Suprapubic skin (tissue), 4 donors: ENCODE measurements at places on chromosomes 12 and 14.

DNA sequence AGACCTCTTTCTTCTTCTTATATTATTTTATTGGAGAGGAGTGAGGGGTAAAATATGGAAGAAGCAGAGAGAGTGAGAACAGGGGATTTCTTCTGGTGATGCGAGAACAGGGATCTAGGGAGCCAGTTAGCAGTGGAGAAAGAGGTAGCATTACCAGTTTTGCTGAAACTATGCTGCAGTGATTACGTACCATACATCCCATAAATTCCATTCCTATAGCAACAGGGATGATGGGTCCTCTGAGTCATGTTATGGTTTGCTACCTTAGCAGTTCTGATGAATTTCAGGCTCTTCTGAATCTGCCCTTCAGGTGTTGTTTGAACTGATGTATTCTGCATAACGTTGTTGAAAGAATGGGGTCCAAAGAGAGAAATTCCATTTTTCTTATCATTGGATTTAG is 625.4 kb upstream of the LRFN5 start:
- DNase-seq: no peak

DNA sequence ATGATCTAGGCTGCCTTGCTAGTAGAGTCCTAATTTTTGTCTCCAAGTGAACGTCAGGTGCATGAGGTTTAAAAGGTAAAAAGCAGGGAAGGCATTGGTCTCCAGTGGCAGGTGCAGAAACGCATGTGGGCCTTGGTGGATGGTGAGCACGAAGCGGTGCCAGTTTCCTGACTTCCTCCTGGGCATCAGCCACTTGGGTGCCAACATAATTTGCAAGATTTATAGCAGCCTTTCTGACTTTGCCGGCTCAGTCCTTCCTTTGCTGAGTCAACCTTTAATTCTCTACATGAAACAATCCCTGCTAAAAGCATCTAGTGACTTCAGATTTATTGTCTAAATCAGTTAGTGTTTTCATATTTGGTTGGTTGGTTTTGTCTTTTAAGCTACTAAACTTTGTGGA is 355.7 kb upstream of the TMEM132C start:
- no peak for DNase-seq

GRCh38 chr12:34348836-34349672 is 326.8 kb downstream of the ALG10 start:
- DNase-seq: no peak

- no peak for DNase-seq
Measured at GRCh38 chr12:89238593-89238992, 113.7 kb downstream of the DUSP6 start.

- no peak for DNase-seq
Measured at GRCh38 chr12:54000116-54001114, at the start of gene HOXC9. Gene HOXC9, plus strand, starts transcription at chr12:54000161. Its CDS starts 28 bp downstream, at chr12:54000189.

DNA sequence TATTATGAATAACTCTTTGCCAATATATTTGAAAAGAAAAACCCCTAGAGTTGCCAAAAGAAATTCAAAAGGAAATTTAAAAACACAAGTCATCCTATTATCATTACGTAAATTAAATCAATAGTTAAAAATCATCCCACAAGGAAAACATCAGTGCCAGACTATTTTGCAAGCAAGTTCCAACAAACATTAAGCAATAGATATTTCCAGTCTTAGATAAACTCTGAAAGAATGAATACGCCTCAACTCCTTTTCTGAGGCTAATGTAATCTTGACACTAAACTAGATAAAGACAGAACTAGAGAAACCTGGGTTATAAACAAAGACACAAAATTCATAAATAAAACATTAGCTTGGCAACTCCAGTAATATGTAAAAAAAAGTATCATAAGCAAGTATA is 245.9 kb downstream of the FOXN3 start:
- no peak for DNase-seq

DNA sequence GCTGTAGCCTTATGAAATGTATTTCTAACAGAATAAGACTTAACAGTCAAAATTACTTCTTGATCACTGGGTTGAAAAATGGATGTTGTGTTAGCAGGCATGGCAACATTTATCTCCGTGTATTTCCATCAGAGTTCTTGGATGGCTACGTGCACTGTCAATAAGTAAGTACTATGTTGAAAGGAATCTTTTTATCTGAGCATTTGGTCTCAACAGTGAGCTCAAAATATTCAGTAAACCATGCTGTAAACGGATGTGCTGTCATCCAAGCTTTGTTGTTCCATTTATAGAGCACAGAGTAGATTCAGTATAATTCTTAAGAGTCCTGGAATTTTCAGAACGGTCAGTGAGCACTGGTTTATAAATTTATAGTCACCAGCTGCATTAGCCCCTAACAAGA is 15.5 kb downstream of the SCAF11 start:
- DNase-seq: no peak

- peak; percentile 64 for DNase-seq
Measured at GRCh38 chr12:94265966-94266745, 117.8 kb downstream of the PLXNC1 start.

- no peak for DNase-seq
Measured at GRCh38 chr14:76876076-76876475, 49.9 kb downstream of the LRRC74A start.

GRCh38 chr12:55681142-55682077 is 26.3 kb downstream of the ITGA7 start:
- DNase-seq: no peak

GRCh38 chr12:57549203-57549908 is 488 bp upstream of the KIF5A start:
- DNase-seq: no peak

DNA sequence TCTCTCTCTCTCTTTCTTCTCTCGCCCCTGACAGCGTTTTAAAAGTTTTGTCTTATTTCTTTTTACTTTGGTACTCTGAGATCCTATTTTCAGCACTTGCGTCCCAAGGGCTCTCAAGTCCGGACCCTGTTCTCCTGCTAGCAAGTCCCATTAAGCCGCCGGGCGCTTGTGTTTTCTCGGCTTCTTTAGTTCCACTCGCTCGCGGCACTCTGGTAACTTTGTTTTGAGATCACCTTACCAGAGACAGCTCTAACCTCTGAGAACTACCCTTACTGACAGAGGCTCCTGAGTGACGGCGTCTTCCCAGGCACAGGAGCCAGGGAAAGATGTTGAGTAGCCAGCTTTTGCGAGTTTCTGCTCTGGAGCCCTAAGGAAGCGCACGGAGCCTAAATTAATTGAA is 2.7 kb upstream of the MYF5 start:
- no peak for DNase-seq

DNA sequence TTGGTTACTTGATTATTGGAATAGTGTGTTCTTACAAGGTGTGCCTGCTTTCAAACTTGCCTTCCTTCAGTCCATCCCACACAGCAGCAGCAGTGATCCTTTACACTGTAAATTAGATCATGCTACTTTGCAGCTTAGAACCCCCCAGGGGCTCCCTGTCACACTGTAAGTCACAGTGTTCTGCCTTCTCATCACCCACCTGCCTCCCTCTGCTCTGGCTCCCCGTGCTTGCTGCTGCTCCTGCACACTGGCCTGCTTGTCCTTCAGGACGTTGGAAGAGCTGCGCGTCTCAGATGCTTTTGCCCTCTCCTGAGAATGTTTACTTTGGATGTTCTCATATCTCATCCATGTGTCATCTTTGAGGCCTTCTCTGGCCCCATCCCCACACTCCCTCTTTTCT is 27.3 kb downstream of the ZC3H14 start:
- no peak for DNase-seq

DNA sequence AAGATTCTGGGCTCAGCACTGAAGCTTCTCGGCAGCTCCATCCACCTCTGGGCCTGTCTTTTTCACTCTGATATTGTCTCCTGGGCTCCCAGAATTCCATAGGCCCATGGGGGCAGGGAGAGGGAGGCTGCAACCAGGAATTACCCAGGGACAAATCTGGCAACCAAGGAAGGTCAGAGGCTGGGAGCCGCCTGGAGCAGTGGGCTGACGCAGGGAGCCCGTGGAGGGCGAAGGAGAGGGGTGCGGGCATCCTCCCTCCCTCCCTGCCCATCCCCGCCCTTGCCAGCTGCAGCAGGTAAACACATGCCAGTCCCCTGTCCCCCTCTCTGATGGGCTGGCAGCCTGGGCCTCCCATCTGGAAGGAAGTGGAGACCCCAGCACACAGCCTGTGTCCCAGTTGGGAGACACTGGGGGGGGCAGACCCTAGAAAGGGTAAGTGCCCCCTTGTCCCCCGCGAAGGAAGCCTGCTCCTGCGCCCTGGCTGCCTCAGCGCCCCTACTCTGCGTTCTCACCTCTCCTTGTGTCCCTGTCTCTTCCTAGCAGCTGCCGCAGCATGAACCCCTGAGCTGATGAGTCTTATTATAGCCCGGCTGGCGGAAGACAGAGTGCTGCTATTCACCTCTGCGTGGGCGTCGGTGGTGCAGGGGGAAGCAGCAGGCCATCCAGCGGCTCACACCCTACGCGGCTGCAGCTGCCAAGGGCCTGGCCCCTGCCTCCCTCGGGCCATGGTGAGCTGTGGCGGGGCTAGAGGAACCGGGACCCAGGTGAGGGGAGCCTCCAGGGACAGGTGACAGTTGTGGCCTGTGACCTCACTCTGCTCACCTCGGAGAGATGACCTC is 6.7 kb downstream of the LRTM2 start:
- no peak for DNase-seq

- no peak for DNase-seq
Measured at GRCh38 chr14:90839024-90839888, 23.0 kb upstream of the TTC7B start.

DNA sequence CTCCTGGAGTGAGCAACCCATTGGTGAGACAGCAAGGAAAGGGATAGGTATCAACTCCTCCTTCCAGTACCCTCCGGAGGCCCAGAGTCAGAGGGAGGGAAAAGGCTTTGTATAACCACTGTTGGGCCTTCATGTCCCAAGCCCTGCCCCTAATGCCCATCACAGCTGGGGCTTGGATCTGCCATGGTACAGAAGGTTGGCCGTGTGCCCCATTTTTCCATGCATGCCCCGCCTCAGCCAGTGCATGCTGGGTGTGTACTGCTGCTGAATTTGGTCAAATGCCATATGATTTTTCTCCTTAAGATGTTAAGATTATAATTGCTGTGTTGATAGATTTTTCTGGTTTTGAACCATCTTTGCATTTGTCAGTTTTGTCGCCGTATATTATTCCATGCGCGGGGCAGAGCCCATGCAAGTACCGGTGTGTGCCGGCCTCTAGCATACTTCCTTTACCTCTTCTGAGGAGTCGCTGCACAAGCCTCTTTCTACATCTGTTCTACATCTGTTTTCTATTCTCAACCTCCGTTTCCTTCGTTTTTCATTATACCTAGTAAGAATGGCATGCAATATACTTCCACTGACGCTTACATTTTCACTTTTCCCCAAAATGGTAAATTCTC is 26.6 kb downstream of the PPP2R5C start:
- no peak for DNase-seq

- DNase-seq: no peak
Measured at GRCh38 chr12:124673801-124674617, 106.6 kb upstream of the NCOR2 start.

- DNase-seq: no peak
Measured at GRCh38 chr14:98185036-98185435, 1087.0 kb downstream of the BCL11B start.

DNA sequence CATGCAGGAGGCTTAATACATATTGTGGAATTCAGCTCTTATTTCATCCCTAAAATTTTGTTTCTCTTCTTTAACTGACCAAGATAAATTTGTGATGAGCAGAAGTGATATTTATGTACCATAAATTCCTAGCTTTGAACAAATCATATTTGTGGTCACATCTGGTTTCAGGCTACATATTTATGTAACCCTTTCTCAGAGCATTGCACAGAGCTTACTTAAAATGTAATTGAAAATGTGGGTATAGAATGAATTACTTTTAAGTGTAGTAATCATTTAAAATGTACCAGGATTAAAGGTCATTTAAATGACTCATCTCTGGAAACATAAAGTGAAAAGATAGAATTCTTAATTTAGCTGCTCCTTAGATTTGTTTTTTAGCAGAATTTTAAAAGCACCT is 129.9 kb upstream of the FRMD6 start:
- no peak for DNase-seq

- DNase-seq: no peak
Measured at GRCh38 chr14:44979273-44979672, 17.3 kb downstream of the TOGARAM1 start.

DNA sequence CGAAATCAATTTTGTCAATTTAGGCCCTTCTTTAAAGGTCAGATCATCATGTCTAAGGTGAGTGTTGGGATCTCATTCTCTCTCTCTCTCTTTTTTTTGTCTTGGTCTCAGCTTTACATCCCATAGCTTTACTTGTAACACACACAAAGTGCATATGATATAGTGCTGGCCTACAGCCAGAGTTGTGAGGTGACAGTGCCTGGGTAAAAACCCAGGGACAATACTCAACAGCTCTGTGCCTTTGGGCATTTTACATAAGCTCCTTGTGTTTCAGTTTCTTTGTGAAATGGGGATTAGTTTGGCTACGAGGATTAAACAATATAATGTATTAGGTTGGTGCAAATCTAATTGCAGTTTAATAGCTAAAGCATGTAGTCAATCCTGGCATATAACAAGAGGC is 40.2 kb downstream of the GRIP1 start:
- DNase-seq: no peak

GRCh38 chr14:71267691-71268090 is 360.4 kb downstream of the PCNX1 start:
- DNase-seq: no peak

DNA sequence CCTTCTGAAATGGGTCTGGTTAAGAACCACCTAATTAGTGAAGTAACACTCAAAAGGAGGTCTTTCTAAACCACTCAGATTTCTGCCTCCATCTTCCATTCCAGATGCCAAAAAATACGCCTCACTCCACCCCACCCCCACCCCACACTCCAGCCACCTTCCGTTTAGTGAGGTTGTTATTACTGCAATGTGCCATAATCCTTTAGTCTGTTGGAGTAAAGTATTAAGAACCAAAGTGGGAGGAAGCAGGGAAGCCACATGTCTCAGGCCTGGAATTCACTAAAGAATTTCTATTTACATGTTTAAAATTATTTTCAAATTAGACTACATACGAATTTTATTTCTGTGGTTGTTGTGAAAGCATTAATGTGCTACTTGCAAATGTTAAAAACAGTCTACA is 7.4 kb downstream of the KIF21A start:
- DNase-seq: no peak

GRCh38 chr14:93056166-93056839 is 59.4 kb downstream of the ITPK1 start:
- no peak for DNase-seq

- no peak for DNase-seq
Measured at GRCh38 chr14:40123816-40124215, 691.6 kb upstream of the FBXO33 start.

DNA sequence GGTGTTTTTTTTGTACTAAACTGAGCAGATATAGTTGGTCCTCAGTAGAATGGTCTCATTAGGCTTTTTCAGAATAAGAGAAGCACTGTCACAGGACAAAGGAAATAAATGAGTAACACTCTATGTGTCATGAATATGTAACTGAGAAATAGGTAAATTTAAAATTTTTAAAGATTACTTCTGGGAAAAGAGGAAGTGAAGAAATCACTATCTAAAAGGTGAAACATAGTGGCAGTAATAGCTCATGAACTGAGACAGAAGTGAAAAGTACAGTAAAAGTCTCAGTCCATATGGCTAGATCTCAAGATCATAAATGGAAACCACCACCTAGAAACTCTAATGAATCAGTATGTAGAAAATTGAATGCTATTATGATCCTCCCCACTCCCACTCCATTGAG is 89.3 kb upstream of the TTC7B start:
- no peak for DNase-seq
